A549 treated with RU486 at 1 μM for 4 hours (cell line): ENCODE measurements at places on chromosomes 7 and 10. TPM values are rescaled to one million over a fixed set of nuclear protein-coding genes. Genes with fewer than 3 reads are reported as not detected.

Gene LBX1
- not detected in 5 replicates for total RNA-seq

Gene EBLN1
- 0.10 to 0.13 TPM in 2 of 5 replicates, not detected in the others for total RNA-seq

Gene RSPH10B
- total RNA-seq: 0.15 to 0.19 TPM in 2 of 5 replicates, not detected in the others

Gene ZWINT
- 82.6 to 106 TPM (median 88.6 TPM) in 5 replicates for total RNA-seq

Gene ZNF488
- total RNA-seq: 11.0 to 14.8 TPM (median 12.9 TPM) in 5 replicates

Gene PDE6C
- not detected in 5 replicates for total RNA-seq

Gene HOXA6
- 0.98 to 2.1 TPM (median 1.5 TPM) in 5 replicates for total RNA-seq

Gene SEPTIN7
- total RNA-seq: 131 to 245 TPM (median 212 TPM) in 5 replicates
